ENCODE measurements at places on chromosomes 5 and 9.

DNA sequence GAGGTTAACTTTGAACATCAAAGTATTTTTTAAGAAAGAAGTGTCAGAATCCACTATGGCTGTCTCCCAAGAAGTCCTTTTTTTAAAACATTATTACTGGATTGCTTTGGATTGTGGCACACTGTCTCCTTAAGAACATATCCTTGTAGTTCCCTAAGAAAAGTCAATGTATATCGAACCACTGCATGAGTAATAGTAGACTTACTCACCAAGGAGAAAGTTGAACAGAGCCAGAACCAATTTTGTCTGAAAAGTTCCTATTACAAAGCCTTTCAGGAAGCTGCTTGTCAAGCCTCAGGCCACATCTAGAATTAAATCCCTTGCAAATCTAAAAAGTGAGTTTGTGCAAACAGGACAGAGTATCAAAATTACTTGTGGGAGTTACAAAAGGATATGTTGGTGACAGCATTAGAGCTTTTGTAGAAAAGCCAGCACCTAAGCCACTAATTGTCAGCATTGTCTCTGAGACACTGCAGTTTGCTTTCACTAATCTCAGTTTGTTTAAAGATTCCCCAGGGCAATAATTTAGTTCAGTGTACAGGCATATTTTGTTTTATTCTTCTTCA lies 195.4 kb downstream of the MPDZ start:
- H3K36me3 ChIP-seq = no peaks in the 10 kb centered on the region
- H3K4me1 ChIP-seq = peaks cover 4% of the 10 kb centered on the region
- no peak overlapping the region for H3K27ac ChIP-seq
- no peak overlapping the region for H3K4me3 ChIP-seq
- DNase-seq = peak; percentile 71
- H3K27me3 ChIP-seq = no peaks in the 10 kb centered on the region

DNA sequence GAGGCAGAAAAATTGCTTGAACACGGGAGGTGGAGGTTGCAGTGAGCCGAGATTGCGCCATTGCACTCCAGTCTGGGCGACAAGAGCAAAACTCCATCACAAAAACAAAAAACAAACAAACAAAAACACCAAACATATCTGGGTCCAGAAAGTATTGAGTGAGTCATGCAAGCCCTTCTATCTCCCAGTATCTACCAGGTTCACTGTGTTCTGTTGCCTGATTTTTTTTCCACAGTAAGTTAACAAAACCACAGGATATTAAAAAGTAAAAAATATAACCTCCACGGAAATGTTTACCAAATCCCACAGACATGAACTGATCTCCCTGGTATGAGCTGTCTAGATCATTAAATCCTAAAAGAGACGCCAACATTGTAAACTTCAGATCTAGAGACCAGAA lies 94.4 kb downstream of the ANKH start:
- H3K36me3 ChIP-seq = no peaks in the 10 kb centered on the region
- H3K27ac ChIP-seq = no peak overlapping the region
- no peaks in the 10 kb centered on the region for H3K27me3 ChIP-seq
- no peaks in the 10 kb centered on the region for H3K4me1 ChIP-seq
- no peak overlapping the region for H3K4me3 ChIP-seq

DNA sequence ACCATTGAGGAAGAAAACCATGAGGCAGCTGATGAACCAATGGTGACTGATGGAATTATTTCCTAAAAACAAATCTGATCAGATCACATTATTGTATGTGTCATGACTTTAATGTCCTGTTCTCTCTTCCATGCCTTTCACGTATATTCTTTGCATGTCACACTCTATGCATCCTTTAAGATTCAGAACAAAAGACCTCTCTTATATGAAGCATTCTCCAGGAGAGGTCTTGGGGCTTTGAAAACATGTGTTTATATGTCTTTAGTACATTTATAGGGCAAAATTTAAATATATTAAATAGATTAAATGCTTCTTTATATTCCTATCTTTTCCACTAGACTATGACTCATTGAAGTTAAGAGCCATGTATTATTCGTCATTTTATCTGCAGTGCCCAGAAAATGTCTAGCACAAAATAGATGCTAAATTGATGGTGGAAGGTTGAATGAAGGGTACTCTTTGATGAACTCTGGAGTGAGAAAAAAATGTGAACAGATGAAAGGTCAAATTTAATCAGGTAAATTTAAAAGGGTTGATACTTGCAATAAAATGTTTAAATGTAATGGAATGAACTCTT lies 196.3 kb downstream of the PSAT1 start:
- H3K27ac ChIP-seq = no peak overlapping the region
- H3K27me3 ChIP-seq = peaks cover 4% of the 10 kb centered on the region
- no peak overlapping the region for H3K4me3 ChIP-seq

GRCh38 chr9:133822430-133823065 lies 84.4 kb upstream of the SARDH start:
- H3K4me1 ChIP-seq = no peaks in the 10 kb centered on the region
- no peak overlapping the region for H3K27ac ChIP-seq

GRCh38 chr9:1869843-1870242 lies 145.3 kb upstream of the SMARCA2 start:
- no peaks in the 10 kb centered on the region for H3K36me3 ChIP-seq
- no peak for DNase-seq
- no peak overlapping the region for H3K27ac ChIP-seq

GRCh38 chr9:134061019-134061687 lies 6.7 kb downstream of the BRD3 start:
- H3K27me3 ChIP-seq = no peaks in the 10 kb centered on the region
- no peak overlapping the region for H3K4me3 ChIP-seq
- H3K36me3 ChIP-seq = no peaks in the 10 kb centered on the region
- peaks cover 47% of the 10 kb centered on the region for H3K4me1 ChIP-seq

- H3K27ac ChIP-seq = no peak overlapping the region
- H3K36me3 ChIP-seq = no peaks in the 10 kb centered on the region
- peaks cover 27% of the 10 kb centered on the region for H3K4me1 ChIP-seq
- no peak for DNase-seq
- H3K4me3 ChIP-seq = no peak overlapping the region
- no peaks in the 10 kb centered on the region for H3K27me3 ChIP-seq
Observed at GRCh38 chr5:176532795-176533194, 4.4 kb downstream of the RNF44 start.

DNA sequence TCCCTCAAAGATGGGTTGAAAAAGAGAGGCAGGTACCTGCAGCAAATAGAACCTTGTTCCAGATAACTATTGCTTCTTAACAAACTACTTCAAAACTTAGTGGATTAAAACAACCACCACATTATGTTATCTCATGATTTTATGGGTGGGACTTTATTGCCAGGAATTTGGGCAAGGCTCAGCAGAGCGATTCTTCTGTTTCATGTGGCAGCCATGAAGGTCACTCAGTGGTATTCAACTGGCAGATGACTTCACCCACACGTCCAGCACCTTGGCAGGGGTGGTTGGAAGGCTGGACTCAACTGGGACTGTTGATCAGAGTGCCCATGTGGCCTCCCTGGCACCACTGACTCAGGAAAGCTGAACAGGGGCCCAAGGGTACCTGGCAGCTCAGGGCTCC lies 112.0 kb downstream of the HSD17B3 start:
- H3K27me3 ChIP-seq = peaks cover 9% of the 10 kb centered on the region
- no peak for DNase-seq
- H3K36me3 ChIP-seq = no peaks in the 10 kb centered on the region
- H3K4me3 ChIP-seq = no peak overlapping the region

DNA sequence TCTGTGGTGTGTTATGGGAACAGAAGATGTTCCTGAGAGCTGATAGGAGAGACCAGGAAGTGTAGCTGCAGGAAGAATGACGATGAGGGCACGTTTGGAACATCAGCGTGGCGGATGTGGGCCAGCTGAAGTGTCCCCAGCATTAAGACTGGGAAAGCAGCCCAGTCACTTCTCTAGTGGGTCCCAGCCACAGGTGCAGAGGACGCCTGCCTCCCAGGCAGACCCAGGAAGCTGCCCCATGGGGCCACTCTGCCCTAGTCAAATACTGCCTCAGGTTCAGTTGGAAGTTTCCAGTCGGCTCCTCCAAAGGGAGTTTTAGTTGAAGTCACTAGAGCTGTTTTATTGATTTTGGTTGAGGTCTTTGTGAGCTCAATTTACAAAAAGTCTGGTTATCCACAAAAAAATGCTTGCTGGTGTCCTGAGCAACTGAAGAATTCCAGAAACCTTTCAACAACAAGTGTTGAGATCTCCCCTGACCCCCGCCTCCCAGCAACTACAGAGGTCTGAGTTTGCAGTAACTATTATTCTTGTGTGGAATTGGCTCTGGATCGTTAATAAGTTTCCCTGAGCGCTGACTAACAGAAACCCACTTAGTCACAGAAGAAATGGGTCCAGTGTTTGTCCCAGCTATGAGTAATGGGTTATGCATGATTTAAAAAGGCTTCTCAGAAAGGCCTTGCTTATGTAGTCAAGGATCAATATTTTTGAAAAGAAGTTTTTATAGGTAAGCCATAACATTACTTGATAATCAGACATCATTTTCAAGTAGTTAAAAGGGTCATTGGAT lies 294.1 kb downstream of the FANCC start:
- H3K36me3 ChIP-seq = peaks cover 38% of the 10 kb centered on the region
- no peaks in the 10 kb centered on the region for H3K27me3 ChIP-seq
- peak; percentile 95 for DNase-seq
- H3K4me3 ChIP-seq = no peak overlapping the region
- peaks cover 53% of the 10 kb centered on the region for H3K4me1 ChIP-seq

- no peak overlapping the region for H3K4me3 ChIP-seq
- H3K36me3 ChIP-seq = no peaks in the 10 kb centered on the region
- DNase-seq = no peak
- H3K4me1 ChIP-seq = no peaks in the 10 kb centered on the region
- H3K27ac ChIP-seq = no peak overlapping the region
- H3K27me3 ChIP-seq = no peaks in the 10 kb centered on the region
Observed at GRCh38 chr5:175887463-175887862, 16.1 kb downstream of the CPLX2 start.

GRCh38 chr5:93307557-93307956 lies 273.5 kb downstream of the NR2F1-AS1 start:
- peaks cover 6% of the 10 kb centered on the region for H3K4me1 ChIP-seq
- DNase-seq = peak; percentile 77
- H3K36me3 ChIP-seq = no peaks in the 10 kb centered on the region
- H3K4me3 ChIP-seq = no peak overlapping the region

GRCh38 chr9:78575771-78576170 lies 278.8 kb downstream of the PSAT1 start:
- no peak overlapping the region for H3K4me3 ChIP-seq
- H3K36me3 ChIP-seq = no peaks in the 10 kb centered on the region
- H3K27me3 ChIP-seq = no peaks in the 10 kb centered on the region

GRCh38 chr9:75133396-75133795 lies 45.1 kb downstream of the OSTF1 start:
- H3K36me3 ChIP-seq = peaks cover 14% of the 10 kb centered on the region
- H3K4me1 ChIP-seq = no peaks in the 10 kb centered on the region
- no peak overlapping the region for H3K4me3 ChIP-seq

DNA sequence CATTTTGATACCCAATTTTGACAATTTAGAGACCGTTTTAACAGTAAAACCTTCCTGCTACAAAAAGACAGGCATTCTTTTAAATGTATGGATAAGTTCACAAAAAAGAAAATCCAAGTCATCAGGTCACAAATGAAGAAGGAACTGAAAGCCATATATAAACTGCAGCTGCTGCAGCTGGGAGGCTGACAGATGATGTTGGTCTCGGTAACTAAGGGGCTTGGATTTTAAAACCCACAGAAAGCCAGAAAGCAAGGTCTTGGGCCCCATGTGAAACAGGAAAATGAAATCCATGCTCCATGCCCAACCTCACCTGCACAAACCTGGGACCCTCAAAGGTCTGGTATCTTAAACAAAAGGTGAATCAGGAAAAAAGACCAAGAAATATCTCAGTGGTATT lies 15.7 kb upstream of the C5orf34 start:
- no peaks in the 10 kb centered on the region for H3K4me1 ChIP-seq
- no peak overlapping the region for H3K27ac ChIP-seq
- no peak overlapping the region for H3K4me3 ChIP-seq
- no peaks in the 10 kb centered on the region for H3K27me3 ChIP-seq

- DNase-seq = no peak
- no peaks in the 10 kb centered on the region for H3K4me1 ChIP-seq
- no peak overlapping the region for H3K4me3 ChIP-seq
- H3K27me3 ChIP-seq = no peaks in the 10 kb centered on the region
- H3K27ac ChIP-seq = no peak overlapping the region
Observed at GRCh38 chr5:57166276-57166675, 7.6 kb upstream of the GPBP1 start.

GRCh38 chr9:133781828-133782135 lies 43.6 kb upstream of the SARDH start:
- H3K27me3 ChIP-seq = no peaks in the 10 kb centered on the region
- no peak overlapping the region for H3K27ac ChIP-seq
- no peaks in the 10 kb centered on the region for H3K4me1 ChIP-seq
- no peak overlapping the region for H3K4me3 ChIP-seq
- no peak for DNase-seq

GRCh38 chr5:173453167-173453566 lies 125.0 kb upstream of the STC2 start:
- no peaks in the 10 kb centered on the region for H3K27me3 ChIP-seq
- H3K36me3 ChIP-seq = no peaks in the 10 kb centered on the region
- H3K4me1 ChIP-seq = peaks cover 49% of the 10 kb centered on the region
- H3K27ac ChIP-seq = peak overlapping the region; percentile 98

- H3K36me3 ChIP-seq = no peaks in the 10 kb centered on the region
- no peak overlapping the region for H3K27ac ChIP-seq
- H3K4me1 ChIP-seq = no peaks in the 10 kb centered on the region
- peaks cover 1% of the 10 kb centered on the region for H3K27me3 ChIP-seq
- no peak overlapping the region for H3K4me3 ChIP-seq
- peak; percentile 4 for DNase-seq
Observed at GRCh38 chr5:64634997-64635686, 55.2 kb upstream of the SHISAL2B start.

DNA sequence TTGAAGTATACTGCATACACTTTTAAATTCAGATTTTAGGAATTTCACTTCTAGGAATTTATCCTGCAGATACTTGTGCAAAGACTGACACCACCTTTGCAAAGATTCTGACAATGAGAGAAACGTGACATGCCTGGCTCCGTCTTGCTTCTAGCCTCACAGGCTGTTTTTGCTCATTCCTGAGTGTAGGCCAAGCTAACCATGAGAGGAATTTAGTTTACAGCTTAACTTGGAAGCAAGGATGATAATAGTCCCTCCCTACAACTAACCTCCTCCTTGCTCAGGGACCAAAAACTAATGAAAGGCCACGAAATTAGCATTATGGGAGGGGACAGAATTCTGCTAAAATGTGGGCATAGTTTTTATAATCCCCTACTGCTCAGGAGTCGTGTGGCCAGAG lies 31.1 kb downstream of the C5orf22 start:
- no peaks in the 10 kb centered on the region for H3K4me1 ChIP-seq
- H3K4me3 ChIP-seq = no peak overlapping the region
- no peaks in the 10 kb centered on the region for H3K36me3 ChIP-seq
- H3K27me3 ChIP-seq = no peaks in the 10 kb centered on the region
- DNase-seq = peak; percentile 16

DNA sequence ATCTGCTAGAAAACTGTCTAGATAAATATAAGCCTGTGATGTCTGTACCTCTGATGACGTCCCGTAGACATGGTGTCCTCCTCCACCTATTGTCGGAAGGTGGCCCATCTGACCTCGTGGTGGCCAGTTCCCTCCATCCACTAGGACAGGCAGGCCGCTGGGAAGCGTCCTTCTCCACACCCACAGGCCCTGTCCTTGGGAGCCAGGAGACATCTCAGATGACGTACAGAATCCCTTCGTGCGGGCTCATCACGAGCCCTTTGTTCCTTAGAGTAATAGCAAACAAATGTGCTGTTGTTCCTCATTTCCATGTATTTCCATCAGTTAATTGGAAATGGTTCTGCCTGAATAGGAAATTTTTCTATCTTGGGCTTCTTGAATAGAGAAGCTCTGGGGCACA lies 38.3 kb upstream of the TENT4A start:
- no peak overlapping the region for H3K27ac ChIP-seq
- no peaks in the 10 kb centered on the region for H3K4me1 ChIP-seq
- H3K4me3 ChIP-seq = no peak overlapping the region
- no peak for DNase-seq

GRCh38 chr9:23587903-23588302 lies 238.1 kb downstream of the ELAVL2 start:
- no peaks in the 10 kb centered on the region for H3K36me3 ChIP-seq
- H3K4me3 ChIP-seq = no peak overlapping the region
- no peak for DNase-seq
- no peak overlapping the region for H3K27ac ChIP-seq
- no peaks in the 10 kb centered on the region for H3K27me3 ChIP-seq
- no peaks in the 10 kb centered on the region for H3K4me1 ChIP-seq
